NCI-H1048 (cell line): ENCODE measurements at places on chromosomes 12 and 14.

GRCh38 chr12:117590999-117591398, 229.6 kb upstream of the NOS1 start:
- no peak for DNase-seq

DNA sequence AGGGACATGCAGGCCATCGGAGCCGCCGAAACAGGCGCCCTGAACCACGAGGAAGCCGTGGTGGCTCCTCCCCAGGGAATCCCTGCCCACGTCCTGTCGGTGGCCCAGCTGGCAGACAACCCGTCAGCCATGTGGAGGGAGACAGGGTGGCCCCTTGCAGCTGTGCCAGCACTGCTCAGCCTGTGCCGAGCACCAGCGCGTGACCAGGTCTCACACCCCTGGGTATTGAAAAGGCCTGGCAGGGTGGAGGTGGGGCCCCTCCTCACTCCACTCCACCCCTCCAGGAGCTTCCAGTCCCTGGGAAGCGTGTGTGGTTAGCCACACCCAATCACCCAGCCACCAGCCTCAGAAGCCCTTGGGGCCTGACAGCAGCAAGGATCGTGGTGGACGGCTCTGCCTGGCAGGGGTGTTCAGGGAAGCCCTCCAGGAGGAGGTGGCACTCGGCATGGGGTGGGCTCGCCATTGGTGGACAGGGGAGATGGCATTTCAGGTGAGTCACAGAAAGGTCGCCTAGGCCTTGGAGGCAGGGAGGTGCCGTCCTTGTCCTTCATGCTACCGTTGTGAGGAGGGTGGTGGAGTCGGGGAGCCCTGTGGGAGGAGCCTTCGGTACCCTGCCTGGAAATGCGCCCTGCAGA, 12.3 kb upstream of the DLK1 start:
- no peak for DNase-seq

- DNase-seq, result no peak
These were observed 69.5 kb upstream of the ZDHHC17 start for GRCh38 chr12:76694369-76694768.

- no peak for DNase-seq
These were observed 10.4 kb upstream of the ACVR1B start for GRCh38 chr12:51941011-51941581.

DNA sequence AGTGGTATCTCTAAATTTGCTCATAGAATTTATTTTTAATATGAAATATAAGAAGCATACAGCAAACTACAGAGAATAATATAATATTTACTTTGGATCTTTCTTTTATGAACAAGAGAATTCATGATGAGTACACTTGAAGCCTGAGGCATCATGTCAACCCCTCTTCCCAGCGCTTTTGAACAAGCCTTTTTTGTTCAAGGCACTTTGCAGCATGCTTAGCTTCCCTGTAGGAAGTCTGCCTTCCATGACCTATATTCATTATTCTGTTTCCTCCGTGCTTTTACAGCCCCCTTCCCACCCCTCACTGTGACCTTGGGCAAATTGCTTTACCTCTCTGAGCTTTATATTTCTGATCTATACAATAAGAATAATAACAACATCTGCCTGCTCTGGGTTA, 41.6 kb downstream of the SCN8A start:
- DNase-seq, result no peak

DNA sequence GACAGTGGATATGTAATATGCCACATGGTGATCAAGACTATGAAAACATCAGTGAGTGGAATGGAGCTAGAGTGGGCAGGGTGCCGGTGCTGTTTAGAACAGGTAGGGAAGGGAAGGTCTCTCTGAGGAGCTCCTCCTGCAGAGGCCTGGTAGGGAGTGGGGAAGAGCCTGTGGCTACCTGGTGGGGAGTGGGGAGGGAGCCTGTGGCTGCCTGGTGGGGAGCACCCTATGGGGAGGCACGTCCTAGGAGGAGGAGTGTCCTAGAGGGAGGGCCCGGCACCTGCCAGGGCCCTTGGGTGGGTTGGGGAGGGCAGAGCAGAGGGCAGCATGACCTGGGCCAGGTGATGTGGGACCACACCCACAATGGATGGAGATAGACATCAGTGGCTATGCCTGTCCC, 122.6 kb downstream of the ADGRD1 start:
- DNase-seq, result no peak

DNA sequence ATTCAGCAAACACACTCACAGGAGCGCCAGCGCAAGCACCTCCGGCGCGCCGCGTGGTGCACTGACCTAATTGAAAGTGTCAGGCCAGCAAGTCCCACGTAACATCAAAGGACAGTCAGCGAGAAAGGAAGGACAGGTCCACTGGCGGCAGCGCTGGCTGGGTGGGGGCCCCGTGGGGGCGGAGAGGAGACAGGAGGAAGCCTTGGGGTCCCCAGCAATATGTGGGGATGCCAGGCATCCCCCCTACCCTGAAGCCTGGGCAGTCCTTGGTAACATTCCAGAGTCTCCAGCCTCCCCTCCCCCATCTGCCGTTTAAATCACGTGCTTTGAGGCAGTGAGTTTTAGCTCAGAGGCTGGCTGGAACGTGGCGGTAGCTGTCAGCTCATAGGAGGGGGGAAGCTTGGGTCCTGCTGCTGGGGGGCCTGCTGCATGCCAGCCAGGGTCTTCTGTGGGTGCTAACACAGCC, 159.2 kb downstream of the CALM1 start:
- DNase-seq, result no peak

GRCh38 chr12:59149995-59150642, 229.8 kb upstream of the LRIG3 start:
- DNase-seq, result peak; percentile 46

GRCh38 chr12:75509621-75510020, 1.8 kb downstream of the KRR1 start:
- DNase-seq, result no peak

- no peak for DNase-seq
These were observed 73.3 kb upstream of the PLXNC1 start for GRCh38 chr12:94074980-94075629.

- no peak for DNase-seq
These were observed 15.8 kb downstream of the PEBP1 start for GRCh38 chr12:118151755-118152154.

GRCh38 chr12:79732638-79733037, 41.9 kb upstream of the PAWR start:
- no peak for DNase-seq

GRCh38 chr14:42224053-42224888, 617.6 kb downstream of the LRFN5 start:
- peak; percentile 45 for DNase-seq

- no peak for DNase-seq
These were observed 49.1 kb downstream of the B4GALNT3 start for GRCh38 chr12:508795-509194.

GRCh38 chr12:78611504-78611903, 253.1 kb upstream of the SYT1 start:
- DNase-seq, result no peak

- DNase-seq, result no peak
These were observed 10.3 kb downstream of the RTL1 start for GRCh38 chr14:100893228-100893601.

GRCh38 chr12:24562771-24563431, 386.0 kb downstream of the BCAT1 start:
- no peak for DNase-seq

- DNase-seq, result no peak
These were observed 908 bp downstream of the ENTPD5 start for GRCh38 chr14:74018174-74018585.

DNA sequence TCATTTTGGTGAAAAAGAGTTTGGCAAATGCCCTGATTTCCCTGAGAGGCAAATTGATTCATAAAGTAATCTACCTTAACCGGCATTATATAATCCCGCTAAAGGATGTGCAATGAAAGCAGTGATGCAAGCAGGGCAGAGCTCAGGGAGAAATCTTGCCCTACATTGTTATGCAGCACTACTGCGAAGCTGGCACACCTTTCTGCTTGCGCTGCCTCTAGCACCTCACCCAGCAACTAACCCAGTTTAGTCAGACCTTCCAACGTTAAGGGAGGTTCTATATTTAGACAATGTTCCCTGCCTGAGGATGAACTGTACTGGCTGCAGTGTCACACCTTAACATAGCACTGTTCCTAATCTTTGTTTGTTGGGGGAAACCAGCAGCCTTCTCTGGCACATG, 60.8 kb upstream of the CCDC196 start:
- DNase-seq, result no peak

- no peak for DNase-seq
These were observed 9.8 kb downstream of the DAD1 start for GRCh38 chr14:22579236-22579635.

DNA sequence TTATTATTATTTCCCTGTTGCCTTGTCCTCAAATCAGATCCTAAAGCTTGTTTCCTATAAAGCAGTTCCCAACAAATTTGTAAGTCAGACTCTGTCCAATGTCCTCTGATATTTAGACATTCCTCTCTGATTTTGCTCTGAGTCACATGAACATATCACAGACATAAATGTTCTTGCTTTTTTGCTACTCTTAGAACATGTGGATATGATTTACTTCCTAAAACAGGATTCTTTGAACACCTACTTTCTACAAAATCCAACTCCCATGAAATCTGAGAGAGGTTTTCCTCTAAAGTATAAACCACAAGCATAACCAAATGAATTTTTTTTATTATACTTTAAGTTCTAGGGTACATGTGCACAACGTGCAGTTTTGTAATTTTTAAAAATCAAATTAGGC, 181.3 kb upstream of the SLC38A2 start:
- no peak for DNase-seq
